ENCODE measurements at places on chromosomes 1 and 21.

DNA sequence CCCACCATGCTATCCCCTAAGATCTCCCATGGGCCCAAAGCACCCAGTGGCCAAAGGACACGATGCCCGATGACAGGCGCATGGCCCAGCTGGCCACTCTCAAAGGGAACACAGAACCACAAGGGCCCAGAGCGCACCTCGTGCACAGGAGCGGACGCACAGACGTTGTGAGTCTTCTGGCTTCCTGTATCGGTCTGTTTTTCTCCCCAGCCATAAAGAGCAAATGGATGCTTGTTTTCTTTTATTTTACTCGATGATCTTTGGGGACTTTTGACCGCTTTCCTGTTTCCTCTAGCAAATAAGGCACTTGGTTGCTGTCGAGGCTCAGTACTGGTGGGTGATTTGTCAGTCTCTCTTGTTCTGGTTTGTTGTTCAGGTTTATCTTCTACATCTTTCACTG lies 16.2 kb downstream of the CCSAP start:
- no peak for DNase-seq

- DNase-seq = no peak
These were observed 30.2 kb upstream of the OTUD3 start for GRCh38 chr1:19852036-19852435.

DNA sequence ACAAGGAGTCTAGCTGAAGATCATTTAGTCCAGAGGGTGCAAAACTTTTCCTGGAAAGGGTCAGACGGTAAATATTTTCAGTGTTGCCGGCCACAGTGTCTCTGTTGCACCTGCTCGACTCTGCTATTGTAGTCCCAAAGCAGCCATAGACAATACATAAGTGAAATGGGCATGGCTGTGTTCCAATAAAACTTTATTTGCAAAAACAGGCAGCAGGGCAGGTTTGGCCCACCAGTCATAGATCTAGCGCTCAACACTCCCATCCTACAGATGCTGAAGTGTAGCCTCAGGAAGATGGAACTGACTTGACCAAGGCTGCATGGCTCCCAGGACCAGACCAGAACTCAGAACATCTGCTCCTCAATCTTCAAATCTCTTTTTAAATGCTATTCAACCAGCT lies 46.2 kb upstream of the CLDN14 start:
- no peak for DNase-seq

- peak; percentile 58 for DNase-seq
These were observed 2.0 kb upstream of the PERM1 start for GRCh38 chr1:983798-984475.

- no peak for DNase-seq
These were observed 35.4 kb downstream of the ACOT7 start for GRCh38 chr1:6358144-6358624.

DNA sequence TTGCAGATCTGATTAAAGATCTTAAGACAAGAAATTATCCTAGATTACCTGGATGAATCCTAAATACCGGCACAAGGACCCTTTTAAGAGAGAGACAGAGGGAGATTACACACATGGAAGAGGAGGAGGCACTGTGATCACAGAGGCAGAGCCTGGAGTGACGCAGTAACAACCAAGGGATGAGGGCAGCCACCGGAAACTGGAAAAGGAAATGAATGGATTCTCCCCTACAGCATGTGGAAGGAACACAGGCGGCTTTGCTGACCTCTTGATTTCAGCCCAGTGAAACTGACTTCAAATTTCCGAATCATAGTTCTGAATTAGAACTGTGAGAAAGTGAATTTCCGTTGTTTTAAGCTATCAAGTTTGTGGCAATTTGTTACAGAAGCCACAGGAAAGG lies 50.2 kb upstream of the IVNS1ABP start:
- DNase-seq = no peak

DNA sequence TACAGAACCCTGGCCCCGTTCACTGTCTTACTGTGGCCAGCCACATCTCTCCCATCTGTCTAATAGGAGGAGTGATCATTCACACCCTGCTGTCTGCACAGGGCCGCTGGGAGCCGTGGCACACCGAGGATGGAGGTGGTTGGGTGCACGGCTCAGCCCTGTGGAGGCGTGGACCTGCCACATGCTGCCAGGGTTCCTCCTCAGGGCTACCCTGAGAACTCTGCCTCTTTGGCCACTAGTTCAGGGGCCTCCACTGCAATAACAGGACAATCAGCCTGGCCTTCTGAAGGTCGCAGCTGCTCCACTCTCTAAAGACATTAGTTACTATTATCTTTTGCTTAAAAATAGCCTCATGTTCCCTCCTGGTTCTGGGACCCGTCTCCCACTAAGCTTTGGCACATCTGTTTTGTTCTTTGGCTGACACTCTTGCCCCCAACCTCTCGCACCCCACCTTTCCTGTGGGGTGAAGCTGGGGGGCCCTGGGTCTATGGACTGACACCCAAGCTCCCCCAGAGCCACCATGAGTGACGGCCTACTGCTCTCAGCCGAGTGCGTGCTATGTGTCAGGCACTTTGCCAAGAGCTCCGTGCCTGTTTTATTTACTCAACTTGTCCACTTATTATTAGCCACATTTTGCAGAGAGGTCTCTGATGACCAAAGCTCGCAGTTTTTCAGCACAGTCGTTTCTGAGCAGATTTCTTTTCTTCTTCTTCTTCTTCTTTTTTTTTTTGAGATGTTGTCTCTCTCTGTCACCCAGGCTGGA lies 66.3 kb downstream of the ARHGEF10L start:
- DNase-seq = no peak

DNA sequence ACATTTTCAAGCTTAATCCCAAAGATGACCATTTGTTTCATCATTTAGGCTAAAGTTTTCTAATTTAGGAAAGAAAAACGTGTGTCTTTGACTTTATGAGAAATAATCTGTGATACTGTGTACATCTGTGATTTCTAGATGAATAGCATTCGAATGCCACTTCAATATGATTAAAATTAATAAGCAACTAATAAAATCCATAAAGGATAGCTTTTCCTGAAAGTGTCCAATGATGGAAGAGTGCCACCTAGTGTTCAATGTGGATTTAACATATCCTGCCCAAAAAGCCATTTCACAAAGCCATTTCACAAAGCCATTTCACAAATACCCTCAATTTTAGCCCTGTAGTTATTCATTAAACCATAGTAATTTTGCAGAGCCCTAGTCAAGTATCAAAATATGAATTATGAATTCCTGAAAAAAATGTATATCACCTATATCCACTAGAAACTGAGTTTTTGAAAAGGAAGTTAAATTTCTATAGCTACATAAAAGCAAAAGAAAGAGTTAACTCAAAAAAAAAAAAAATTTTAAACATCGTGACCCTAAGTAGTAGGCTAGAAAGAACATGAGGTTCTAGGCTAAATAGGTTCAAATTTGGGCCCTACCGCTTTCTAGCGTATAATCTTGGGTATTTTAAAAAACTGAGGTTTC lies 19.1 kb downstream of the NME7 start:
- DNase-seq = peak; percentile 33

GRCh38 chr1:54091666-54092065 lies 38.3 kb downstream of the TCEANC2 start:
- DNase-seq = no peak

DNA sequence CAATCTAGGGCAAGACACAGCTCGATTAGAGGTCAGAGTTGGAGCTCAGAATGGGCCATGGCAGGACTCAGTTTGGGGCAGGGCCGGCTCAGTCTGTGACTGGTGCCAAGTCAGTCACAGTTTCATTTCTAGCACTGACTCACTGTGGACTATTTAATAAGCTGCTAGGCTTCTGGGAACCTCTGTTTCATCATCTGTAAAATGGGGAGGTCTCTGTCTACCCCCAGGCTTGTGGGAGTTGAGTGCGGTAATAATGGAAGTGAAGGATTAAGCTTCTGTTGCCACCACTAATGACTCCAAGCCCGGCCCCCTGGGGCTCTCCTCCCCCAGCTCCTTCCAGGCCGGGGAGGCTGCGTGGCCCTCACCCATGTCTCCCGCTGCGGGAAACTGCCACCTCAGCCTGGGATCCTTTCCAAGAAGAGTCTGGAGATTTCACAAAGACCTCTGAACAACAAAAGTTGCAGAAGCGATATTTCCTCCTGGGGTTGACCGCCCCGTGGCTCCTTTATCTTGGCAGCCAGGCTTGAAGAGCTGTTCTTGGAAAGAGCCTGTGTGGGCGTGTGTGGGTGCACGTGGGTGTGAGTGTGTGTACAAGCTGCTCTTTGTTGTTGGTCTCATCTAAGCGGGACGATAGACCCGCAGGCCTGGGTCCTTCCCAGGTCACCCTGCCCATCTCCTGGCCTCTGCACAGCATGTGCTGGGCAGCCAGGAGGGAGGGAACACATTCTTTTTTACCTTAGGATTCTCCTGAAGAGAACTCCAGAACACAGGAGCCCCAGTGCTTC lies 29.1 kb downstream of the KNCN start:
- DNase-seq = no peak

DNA sequence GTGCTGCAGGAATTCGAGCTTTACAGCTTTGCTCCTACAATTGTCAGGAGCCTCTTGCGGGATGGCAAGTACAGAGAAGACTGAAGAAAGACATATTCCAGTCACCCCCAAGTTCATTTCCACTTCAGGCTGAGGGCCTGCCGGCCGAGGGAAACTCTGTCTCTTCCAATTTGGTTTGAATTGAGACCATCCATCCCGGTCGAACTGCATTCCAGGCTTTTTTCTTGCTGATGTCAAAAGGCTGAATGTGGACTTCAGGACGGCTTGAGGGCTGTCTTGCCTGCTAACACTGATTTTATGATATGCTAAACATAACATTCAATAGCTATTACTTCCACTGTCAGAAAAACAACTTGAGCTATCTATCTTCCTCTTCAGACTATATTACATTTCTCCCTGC lies 79.8 kb upstream of the PLXNA2 start:
- DNase-seq = no peak

GRCh38 chr1:205924460-205924790 lies 18.8 kb downstream of the SLC26A9 start:
- DNase-seq = no peak

DNA sequence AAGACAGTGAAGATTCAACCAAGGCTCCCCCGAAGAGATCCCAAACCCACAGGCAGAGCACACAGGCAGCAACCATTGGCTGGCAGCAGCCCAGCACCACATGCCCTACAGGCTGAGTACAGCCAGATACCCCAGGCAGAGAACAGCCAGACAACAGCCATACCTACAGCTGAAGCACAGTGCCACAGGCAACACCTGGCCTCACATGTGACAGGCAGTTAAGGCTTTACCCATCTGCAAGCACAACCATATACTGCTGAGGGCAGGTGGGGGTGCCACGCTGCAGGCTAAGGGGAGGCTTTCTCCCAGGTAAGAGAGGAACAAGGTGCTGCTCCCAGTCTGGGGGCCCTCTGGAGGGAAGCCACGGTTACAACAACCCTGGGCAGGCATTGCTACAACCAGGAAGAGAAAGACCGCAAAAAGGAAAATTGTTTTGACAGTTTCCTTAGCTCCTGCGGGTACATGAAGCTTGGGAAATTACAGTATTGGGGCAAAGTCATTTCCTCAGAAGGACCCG lies 12.3 kb downstream of the CHIT1 start:
- DNase-seq = no peak

DNA sequence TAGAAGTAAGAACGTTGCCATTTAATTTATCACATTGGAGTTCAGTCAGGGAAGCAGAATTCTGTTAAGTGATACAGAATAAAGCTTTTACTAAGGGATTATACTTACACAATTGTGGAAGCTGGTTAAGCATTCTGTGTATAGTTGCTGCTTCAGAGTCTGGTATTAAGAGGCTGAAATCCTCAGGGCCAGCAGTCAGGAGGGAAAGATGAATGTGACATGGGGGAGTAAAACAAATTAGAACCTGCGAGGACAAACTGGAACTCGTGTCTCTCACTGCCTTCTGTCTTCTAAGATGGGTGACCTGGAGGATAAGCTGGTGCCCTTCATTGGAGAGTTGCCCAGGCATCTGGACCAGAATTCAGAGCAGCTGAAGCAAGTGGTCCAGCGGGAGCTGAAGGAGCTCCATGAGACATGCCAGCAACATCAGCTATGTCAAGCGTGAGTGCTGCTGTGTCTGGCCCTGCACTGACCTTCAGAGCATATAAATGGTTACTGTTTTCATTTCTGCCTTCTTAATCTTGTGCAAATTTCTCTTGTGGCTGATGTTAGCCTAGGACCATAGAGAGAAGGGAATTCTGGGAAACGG lies 23.0 kb downstream of the MARK1 start:
- no peak for DNase-seq

GRCh38 chr21:28811860-28812259 lies 180.8 kb downstream of the LTN1 start:
- no peak for DNase-seq

DNA sequence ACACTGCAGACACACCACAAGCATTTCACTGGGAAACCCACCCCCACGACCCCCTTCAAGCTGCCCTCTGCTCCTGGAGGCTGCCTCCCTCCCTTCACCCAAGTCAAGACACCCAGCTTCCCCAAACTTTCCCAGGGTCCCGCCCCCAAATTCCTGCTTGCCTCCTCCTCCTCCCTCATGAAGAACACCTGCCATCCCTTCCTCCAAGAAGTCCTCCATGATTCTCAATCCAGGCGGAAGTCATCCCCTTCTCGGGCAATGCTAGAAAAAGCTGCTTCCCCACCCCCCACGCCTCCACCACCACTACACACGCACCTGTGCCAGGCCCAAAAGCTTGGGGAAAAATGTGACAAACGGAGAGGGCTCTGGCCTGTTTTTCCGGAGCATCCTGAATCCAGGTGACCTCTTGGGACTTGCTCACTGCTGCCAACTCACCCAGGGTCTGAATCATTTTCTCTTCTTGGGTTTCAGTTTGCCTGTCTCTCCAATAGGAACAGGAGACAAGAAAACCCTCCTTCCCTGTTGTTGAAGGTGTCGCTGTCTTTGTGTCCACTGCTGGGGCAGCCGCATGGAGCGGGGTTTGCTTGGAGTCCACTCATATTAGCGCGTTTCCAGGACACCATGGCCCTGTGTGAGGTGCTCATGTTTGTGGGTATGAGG lies 101.0 kb upstream of the CASZ1 start:
- no peak for DNase-seq

DNA sequence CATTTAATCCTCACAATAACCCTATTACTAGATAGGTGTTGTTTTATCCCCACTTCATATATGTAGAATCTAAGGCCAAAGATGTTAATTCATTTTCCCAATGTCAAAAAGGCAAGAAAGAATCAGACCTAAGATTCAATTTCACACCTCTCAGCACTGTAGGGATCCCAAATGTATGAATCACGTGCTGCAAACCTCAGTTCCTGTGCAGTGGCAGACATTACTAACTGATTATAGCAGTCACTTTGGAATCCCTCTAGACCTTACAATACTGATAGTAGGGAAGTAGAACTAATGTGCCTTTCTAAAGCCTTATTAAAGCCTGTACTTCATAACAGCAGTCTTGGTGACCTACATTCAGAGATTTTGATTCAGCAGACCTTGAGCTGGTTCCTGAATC lies 2.3 kb downstream of the C1orf87 start:
- no peak for DNase-seq

DNA sequence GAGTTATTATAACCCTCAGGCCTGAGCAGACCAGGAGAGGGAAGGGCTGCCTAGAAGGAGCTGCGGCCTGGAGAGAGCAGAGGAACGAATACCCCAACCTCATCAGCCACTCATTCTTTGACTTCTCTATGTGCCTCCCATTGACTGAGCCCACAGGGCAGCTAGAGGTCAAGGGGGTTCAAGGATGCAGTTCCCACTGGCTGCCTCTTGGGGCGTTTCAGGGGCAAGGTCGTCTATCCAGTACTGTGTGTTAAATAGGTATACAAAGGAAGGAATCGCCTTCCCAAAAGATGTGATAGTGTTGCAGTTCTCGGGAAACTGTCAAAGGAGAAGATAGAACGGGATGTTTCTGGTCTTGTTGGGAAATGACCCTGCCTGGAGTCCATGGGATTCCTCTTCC lies 250.6 kb downstream of the PRDM2 start:
- DNase-seq = no peak

- DNase-seq = no peak
These were observed 52.6 kb downstream of the LAMC1 start for GRCh38 chr1:183075861-183076260.

- DNase-seq = no peak
These were observed 355.1 kb downstream of the USP25 start for GRCh38 chr21:16084776-16085364.
